ENCODE measurements at places on chromosomes 5 and 9.

GRCh38 chr5:67310169-67310568 is 113.6 kb upstream of the CD180 start:
- no peak for DNase-seq

DNA sequence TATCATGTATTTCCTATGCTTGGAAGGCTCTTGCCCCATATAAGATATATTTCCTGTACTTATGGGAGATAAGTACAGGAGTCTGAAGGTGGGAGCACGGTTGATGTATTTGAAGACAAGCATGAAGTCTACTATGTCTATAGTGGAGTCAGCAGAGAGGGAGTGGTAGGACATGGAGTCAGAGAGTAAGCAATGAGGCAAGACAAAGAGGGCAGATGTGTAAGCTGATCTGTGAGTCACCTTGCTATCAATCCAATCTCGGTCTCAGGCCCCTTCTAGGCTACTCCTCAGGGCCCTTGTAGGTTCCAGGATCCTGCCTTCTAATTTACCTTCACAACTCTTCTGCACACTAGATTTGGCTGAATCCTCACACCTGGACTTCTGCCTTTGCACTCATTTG is 105.5 kb downstream of the MACIR start:
- DNase-seq: no peak

GRCh38 chr5:81303563-81303962 is 2.2 kb downstream of the ZCCHC9 start:
- DNase-seq: no peak

GRCh38 chr5:109676920-109677319 is 12.8 kb upstream of the MAN2A1 start:
- DNase-seq: no peak

- DNase-seq: no peak
Measured at GRCh38 chr9:91258451-91258850, 103.3 kb downstream of the AUH start.

GRCh38 chr9:91061506-91061905 is 259.9 kb downstream of the SYK start:
- DNase-seq: no peak

- no peak for DNase-seq
Measured at GRCh38 chr5:158938200-158938599, 161.5 kb downstream of the EBF1 start.

DNA sequence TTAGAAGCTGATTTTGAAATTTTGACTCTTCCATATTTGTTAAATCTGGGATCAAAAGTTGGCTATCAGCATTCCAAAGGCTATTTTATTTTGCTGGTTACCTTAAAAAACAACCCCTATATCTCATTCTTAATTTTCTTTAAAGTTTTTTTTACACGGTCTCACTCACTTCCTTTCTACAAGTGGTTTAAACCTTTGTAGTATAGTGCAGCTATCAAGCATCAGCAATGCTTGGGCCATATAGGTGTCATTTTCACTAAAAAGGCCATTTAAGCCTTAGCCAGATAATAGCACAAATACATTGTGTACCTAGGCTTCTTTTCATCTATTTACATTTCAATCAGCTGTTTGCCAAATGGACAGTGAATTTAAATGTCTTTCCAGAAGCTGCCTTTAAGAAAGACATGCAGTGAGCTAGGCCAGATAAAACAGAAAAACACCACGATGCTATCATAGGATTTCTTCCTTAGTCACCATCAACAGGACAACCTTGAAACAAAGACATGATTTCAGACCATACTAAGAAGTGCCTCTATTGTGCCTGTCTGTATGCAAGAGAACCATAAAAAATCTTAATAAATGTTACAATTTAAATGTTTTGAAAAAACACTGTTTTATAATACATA is 104.2 kb downstream of the RAPGEF6 start:
- no peak for DNase-seq

DNA sequence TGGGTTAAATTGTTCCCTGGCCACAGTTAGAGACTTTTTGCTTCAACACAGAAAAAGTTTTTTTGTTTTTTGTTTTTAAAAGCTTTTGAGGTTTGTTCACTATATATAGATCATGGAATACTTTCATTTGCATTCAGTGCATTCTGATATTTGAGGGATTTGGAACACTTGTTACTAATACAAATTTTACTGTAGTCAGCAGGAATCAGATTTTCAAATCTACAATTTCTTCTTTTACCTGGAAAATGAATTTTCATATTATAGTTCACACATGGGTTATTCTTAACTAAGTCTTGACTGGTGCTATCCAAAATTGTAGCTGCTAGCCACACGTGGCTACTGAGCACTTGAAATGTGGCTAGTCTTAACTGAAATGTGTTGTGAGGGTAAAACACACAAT is 142.0 kb downstream of the RMI1 start:
- DNase-seq: no peak

DNA sequence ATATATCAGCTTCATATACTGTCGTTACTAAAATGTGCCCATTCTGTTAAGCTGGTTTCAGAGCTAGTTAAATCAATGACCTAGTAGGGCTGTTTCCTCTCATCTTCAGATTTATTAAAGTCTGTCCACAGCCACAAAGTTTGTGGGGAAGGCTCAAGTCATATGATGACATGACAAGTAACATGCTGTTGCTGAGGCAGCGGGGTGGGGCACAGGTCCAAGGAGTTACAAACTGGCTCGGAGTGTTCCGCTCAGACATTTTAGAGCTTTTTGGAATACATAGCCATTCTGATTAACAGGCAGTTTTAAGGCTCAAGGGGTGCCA is 2.7 kb upstream of the ANP32B start:
- peak; percentile 16 for DNase-seq

- no peak for DNase-seq
Measured at GRCh38 chr9:107927276-107927675, 437.7 kb upstream of the KLF4 start.

GRCh38 chr5:131242728-131243255 is 21.1 kb upstream of the CDC42SE2 start:
- DNase-seq: no peak

DNA sequence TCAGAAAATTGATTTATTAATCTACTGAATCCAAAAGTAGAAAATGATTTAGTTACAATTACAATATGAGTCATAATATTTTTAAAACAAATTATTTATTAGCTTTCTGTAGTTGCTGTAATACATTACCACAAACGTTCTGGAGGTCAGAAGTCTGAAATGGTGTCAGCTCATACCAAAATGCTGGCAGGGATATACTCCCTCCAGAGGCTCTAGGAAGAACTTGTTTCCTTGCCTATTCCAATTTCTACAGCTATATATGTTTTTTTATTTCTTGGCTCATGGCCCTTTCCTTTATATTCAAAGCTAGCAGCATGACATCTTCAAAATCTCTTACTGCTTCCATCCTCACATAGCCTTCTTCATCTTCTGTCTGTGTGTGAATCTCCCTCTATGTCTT is 667.9 kb upstream of the ITGA1 start:
- DNase-seq: no peak

DNA sequence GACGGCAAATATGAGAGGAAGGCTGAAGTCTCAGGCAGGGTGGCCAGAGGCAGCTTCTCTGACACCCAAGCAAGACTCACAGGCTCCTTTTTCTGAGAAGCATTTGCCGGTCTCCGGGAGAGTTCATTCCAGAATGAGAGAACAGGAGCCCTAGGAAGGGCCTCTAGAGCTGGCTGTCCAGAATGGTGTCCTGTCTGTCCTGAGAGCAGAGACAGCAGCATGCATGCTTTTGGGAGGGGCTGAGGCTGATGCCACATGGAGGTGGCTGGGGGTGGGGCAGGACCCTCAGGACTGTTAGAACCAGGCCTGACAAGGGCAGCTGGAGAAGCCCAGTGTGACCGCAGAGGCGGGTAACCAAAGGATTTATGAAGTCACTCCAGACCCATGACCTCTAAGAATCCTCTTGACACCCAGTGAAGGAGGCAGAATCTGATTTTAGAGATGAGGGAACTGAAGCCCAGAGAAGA is 60.0 kb downstream of the SHB start:
- DNase-seq: no peak

- peak; percentile 61 for DNase-seq
Measured at GRCh38 chr9:105245029-105245890, 809 bp downstream of the SLC44A1 start.

GRCh38 chr5:127326431-127326830 is 35.8 kb downstream of the MEGF10 start:
- DNase-seq: no peak

Measured in hippocampal formation (tissue), 2 donors.